ENCODE measurements at places on chromosomes 12 and 14. TPM values are rescaled to one million over a fixed set of nuclear protein-coding genes. Genes with fewer than 3 reads are reported as not detected.

The CLEC2A gene
- not detected for total RNA-seq

The CLEC4D gene
- 0.15 TPM for total RNA-seq

DNA sequence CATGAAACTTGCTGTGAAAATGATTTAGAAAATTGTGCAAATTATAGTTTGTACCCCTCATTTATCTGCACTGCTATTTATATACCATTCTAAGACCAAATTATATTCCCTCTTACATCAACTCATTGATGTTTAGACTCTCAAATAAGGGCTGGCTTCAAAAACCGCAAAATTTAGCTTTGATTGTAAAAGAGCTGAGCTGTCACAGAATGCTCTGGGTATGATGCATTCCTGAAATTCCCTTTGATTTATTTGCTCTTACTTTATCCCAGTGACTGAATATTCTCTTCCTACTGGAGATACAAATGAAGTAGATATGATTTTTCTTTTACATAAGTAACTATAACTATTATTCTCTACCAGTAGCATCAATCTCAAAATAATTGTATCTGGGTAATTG lies 78.0 kb upstream of the TMTC2 start:
- DNase-seq, result no peak

DNA sequence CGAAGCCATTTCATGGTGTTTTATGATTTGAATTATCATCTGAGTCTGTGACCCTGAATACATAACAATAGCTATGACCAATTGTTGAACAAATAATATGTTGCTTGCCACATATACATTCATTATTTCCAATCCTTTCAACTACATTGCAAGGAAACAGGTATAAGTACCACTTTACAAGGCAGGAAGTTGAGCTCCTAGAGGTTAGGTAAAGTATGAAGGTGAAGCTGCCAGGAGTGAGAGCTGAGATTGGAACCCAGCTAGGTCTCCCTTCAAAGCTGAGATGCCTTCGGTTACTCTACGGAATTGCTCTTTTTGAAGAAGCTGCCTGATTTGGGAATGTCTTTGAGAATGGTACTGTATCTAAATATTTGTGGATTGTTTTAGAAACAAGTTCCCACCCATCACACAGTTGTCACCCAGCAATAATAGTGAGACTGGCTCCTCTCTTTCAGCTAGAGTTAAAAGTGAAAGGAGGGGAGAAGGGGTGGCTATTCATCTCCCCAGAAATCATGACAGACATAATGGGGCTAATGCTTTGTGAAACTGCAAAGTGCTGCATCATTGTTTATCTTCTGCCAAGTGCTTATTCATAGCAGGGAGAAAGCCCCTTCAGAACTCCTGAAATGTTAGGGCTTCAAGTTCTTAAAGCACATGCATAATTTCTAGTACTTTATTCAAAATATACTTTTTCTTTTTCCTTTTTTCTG lies 75.9 kb upstream of the AMIGO2 start:
- DNase-seq, result no peak

The PSEN1 gene
- total RNA-seq, result 132 TPM

DNA sequence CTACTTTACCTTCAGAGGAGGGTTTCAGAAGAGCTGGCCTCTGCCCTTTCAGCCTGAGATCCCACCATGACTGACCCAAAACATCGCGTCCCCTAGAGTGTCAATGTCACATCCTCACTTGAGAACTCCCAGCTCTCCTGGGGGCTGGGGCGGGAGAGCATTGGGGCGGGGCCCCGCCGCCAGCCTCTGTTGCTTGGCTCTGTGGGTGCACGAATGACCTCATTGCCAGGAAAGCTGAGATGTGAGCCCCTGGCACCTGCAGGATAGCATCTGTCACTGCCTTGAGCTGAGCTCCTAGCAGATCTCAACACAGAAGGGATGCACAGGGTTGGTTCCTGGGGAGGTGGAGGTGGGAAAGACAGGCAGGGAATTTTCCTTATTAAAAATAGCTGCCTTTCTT lies 20.6 kb upstream of the MYL2 start:
- no peak for DNase-seq

- DNase-seq, result no peak
Observed at GRCh38 chr12:114623737-114624136, 60.2 kb downstream of the TBX3 start.
